Neural progenitor cell (in vitro differentiated cells): ENCODE measurements at places on chromosomes 4 and X.

DNA sequence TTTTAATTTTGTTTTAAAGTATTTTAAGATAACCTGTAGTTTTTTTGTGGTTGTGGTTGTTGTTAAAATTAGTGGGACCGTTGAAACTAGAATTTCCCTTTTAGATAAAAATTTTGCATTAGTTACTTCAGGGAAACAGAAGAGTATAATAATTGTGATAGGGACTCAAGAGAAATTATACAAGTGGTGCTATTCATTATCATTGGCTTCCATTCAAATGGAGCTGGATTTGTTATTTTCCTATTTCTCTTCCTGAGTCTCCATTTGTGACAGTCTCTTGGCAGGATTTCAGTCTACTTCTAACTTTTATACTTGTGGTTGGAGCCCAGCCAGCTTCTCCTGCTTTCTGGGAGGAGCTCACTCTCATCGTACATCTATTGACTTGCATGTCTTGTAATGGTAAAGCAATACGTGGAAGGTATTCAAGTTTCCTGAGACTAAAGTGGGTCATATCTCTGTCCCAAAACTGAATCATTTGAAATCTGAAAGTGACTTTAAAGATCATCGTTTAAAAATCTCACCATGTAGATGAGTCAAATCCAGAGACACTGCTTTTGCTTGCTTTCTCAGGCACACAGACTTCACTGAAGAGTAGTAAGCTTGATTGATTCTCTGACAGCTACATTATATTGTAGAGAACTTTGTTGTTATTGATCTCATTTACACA is 155.8 kb downstream of the RPA4 start:
- DNase-seq = no peak

DNA sequence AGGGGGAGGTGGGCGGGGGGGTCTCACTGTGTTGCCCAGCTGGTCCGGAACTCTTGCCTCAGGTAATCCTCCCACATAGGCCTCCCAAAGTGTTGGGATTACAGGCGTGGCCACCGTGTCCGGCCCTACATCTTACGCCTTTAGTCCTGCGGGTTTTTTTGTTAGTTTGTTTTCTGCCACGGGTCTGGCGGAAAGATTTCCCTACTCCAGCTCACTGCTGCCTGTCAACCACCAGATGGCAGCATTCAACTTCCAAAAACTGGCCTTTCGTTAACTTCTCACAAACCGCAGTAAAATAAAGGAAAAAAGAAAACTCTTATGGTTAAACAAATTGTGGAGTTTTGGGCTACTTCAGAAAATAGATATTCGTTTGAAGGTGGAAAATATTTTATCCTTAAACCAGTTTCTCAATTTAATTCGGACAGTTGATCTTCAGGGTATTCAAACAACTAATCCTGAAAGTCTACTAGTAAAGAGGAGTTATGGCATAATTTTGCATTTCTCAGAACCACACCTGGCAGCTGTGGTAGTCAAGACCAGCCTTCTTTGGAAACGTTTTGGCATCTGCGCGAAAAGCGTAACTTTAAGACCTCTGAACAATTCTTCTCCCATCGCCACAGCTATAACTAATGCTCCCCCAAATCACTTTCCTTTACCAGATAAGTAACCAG is 41.1 kb downstream of the LUZP4 start:
- DNase-seq = peak; percentile 79

DNA sequence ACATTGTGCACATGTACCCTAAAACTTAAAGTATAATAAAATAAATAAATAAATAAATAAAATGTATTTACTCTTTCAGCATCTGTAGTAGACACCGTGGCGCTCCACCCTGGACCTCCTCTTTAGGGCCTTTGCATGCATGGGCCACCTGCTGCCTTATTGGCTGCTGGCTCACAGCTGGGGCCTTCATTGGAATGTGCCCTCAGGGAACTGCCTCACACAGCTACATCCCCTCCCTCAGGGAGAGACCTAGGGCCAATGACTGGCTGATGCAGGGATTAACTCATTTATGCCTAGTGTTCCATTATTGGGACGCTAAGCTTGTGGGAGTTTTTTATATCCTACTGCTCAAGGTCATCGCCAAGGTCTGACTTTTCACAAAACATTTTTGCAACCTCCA is 302.9 kb upstream of the FTHL17 start:
- no peak for DNase-seq

DNA sequence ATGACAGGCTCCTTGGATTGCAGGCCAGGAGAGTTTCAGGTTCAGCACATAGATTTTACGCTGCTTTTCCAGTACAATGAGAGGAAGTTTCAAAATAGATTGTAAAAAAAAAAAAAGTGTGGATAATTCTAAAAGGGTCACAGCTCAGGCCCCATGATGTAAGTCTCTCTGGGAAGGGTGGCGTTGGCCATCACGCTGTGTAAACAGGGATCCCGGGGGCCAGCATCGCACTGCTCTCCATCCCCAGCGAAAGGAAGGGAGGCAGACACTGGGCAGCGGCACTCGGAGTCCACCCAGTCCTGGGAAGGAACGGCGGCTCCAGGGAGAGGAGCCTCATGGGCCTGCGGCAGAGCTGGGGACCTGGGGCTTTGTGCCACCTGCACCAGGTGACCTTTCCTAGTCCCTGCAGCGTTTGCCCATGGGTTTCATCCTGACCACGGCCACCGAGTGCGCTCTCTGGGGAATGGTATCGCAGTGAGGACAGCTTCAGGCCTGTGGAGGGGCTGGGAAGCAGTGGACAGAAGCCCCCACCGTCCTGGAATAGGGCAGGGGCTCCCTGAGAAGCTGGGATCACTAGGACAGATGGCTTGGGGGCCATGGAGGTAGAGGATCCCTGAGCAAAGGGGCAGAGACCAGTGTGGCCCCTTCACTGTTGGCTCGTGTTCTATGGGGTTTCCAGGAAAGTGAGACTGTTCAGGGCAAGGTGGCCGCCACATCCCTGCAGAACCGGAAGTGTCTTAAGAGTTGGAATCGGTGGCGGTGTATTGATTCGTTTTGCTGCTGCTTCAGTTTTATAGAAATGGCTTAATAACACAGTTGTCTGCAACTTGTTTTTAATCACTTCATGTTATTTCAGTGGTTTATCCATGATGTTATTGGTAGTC is 38.9 kb downstream of the RGS12 start:
- DNase-seq = no peak

- DNase-seq = no peak
Observed at GRCh38 chrX:84240848-84241565, 53.0 kb upstream of the RPS6KA6 start.

DNA sequence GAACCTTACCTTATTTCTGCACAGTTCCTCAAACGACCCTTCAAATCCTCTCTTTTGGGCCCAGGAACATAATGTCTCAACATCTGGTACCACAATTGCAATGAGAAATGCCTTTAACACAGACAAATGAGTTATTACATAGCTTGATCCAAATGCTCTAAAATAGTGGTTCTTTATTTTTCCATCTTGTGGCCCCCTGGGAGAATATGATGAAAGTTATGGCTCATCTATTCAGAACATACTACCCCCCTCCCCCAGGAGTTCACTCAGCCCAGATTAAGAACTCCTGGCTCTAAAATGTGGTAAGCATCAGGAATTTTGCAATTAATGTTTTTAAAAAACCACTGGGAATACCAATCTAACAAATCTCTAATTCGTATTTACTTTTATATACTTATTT is 23.9 kb upstream of the CENPU start:
- no peak for DNase-seq

- DNase-seq = no peak
Observed at GRCh38 chr4:170007113-170007512, 19.1 kb downstream of the MFAP3L start.

- DNase-seq = no peak
Observed at GRCh38 chr4:156516698-156517097, 454.9 kb downstream of the PDGFC start.

- no peak for DNase-seq
Observed at GRCh38 chr4:143358923-143359643, 22.4 kb downstream of the GAB1 start.

GRCh38 chrX:63718010-63718694 is 66.9 kb downstream of the ARHGEF9 start:
- DNase-seq = no peak

- DNase-seq = no peak
Observed at GRCh38 chrX:140672840-140673731, 36.5 kb upstream of the LINC00632 start.

DNA sequence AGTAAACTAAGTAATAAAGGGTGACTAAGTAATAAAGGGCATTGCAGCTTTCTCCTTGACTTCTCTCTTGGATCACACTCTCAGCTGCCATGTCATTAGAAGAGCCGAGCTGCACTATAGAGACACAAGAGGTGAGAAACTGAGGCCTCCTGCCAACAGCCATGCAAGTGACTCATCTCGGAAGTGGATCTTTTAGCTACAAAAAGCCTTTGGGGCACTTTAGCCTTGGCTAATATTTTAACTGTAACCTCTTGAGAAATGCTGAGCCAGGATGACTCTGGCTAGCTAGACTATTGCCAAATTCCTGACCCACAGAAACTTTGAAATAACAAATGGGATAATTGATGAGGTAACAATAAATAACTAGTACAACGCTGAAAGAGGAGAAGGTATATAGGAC is 1.5 kb upstream of the NEIL3 start:
- no peak for DNase-seq
